Glomerular endothelial cell (primary cell): ENCODE measurements at places on chromosomes 2 and 18. TPM values are rescaled to one million over a fixed set of nuclear protein-coding genes. Genes with fewer than 3 reads are reported as not detected.

Gene COL3A1
- total RNA-seq = 7.5 and 54.2 TPM in 2 replicates

Gene RNF125
- total RNA-seq = 1.6 and 3.4 TPM in 2 replicates

DNA sequence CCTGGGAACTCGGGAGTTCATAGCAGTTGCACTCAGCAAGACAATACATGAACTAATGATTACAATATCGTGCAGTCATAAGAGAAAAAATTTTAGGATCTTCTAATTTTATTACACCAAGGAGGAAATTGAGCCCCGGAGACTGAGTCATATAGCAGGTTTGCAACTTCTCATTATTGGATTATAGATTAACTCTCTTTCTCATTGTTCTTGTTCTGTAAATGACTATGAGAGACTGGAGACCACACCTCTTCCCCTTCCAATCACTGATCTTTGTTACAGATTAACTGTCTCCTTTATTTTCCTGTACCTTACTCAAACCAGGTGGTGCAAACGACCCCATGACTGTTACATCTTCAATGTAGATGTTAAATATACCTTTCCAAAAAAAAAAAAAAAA is 435.8 kb upstream of the DDX18 start:
- no peak for DNase-seq

DNA sequence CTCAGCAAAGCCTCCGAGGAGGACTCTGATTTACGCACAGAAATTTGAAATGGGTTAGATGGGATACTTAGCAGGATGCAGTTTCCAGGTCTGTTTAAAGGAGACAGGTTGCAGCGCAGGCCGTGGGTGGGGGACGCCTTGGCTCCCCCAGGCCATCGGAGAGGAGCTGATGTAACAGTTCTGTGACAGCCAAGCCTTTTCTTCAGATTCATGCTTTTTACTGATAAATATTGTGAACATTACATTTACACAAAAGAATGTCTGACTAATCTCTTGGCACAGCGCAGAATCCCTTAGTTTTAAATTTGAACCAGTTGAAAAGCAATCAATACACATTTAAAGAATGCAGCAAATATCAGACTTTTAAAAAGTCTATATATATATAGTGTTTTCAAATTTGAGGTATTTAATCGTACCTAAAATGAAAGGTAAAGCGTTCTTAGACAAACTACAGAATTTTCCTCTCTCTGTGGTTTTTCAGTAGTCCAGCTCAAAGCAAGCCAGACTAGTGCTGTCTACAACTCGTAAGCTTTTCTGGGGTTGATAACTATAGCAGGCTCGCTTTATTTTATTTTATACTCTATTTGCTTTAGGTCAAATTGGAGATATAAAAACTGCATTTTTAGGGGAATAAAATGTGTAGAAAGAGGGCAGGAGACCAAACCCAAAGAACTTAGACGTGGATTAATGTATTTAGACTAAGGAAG is 221.9 kb downstream of the PIEZO2 start:
- peak; percentile 47 for DNase-seq
